ENCODE measurements at places on chromosomes 7 and 10. TPM values are rescaled to one million over a fixed set of nuclear protein-coding genes. Genes with fewer than 3 reads are reported as not detected.
A peak's percentile ranks its signal among the peaks of the same experiment; 100 is the strongest.

DNA sequence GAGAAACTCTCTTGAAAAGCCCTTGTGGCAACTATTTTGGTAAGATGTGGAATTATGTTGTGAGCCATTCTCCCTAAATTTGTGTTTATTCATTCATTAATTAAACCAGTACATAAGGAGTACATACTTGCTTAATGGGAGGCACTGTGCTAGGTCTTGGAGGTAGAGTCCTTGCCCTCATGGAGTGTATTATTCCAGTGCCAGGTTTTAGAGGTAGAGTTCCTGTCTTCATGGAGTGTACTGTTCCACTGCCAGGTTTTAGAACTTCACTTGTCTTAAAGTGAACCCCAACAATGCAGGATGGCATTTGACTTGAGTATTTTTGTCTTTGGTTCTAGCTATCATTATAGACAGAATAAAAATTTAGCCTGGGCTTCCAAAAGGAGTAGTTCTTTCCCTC lies 8.8 kb downstream of the MXI1 start:
- DNase-seq, result no peak

DNA sequence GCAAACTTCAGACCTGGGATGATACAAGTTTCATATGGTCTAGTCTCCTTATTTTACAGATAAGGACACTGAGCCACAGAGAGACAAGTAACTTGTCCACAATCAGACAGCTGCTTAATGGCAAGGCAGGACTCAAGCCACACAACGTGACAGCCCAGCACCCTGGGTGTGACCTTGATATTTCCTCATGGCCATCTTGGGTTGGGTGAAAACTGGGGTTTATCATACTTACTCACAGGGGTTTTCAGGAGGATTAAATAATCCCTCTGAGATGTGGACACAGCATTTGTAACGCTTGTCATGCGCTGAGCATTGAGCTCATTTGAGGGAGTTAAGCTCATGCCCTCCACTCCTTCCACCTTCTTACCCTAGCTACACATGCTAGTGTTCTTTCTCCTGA lies 58.0 kb downstream of the ABLIM1 start:
- no peak for DNase-seq

DNA sequence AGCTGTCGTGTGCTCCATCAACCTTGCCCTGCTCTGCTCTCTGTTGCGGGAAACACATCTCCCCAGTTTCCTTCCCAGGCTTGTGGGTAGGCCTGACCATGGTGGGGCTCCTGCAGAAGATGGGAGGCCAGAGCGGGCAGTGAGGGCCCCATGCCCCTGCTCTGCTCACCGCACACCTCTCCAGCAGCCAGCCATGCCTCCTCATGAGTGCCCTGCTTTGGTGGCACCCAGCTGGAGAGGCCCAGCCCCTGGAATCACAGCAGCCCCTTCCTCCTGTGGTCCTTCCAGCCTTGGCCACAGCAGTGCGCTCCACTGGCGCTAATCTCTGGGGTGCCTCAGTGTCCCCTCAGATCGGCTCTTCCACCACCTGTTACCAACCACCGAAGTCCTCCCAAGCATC lies 4.2 kb upstream of the OPN4 start:
- DNase-seq, result no peak

The ANK3 gene
- total RNA-seq, result 0.51 TPM

DNA sequence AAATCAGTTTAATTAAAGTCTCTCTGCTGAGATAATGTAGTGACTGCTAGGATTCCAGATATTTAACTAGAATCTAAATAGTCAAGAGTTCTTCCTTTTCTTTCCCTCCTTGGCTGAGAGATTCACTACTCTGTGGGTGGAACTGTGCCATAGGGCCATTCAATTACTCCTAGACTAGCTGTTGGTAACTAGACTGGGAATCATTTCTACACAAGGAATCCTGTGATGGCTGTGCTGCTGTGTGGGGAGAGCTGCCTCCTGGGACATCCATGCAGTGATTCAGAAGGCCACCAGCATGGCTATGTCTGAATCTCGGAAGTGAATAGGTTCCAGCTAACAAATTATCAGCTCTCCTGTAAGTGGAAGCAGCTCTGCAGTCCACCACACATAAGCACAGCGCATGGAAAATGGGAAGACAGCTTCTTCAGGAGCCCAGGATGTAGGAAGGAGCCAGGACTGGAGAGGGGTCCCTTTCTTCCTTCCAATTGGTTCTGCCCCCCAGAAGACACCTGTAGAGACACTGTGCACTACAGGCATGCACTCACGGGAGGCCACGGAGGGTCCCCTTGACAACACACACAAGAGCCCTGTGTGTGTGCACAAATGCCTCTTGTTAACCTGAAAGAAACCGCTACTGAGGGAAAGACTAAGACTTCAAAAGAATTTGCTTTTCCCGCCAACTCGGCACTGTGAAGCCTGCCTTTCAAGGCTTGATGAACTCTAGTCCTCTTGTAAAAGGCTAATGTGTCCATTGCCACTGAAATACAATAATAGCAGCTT lies 66.5 kb downstream of the SCRN1 start:
- DNase-seq, result no peak

- peak; percentile 51 for DNase-seq
Observed at GRCh38 chr7:66043681-66044497, 31.7 kb upstream of the ASL start.

The KAZALD1 gene
- 0.39 TPM for total RNA-seq

- no peak for DNase-seq
Observed at GRCh38 chr7:17131983-17132655, 166.3 kb upstream of the AHR start.

The ZNF727 gene
- total RNA-seq, result 0.13 TPM

- no peak for DNase-seq
Observed at GRCh38 chr7:117825132-117825531, 48.1 kb downstream of the CTTNBP2 start.

GRCh38 chr7:120442838-120443237 lies 169.9 kb downstream of the KCND2 start:
- no peak for DNase-seq

The TMEM176B gene
- not detected for total RNA-seq

All from dermis microvascular lymphatic vessel endothelial cell (primary cell).